ENCODE measurements at places on chromosomes 5 and 9.

- no peak for DNase-seq
These were observed 33.9 kb downstream of the GNAQ start for GRCh38 chr9:77997611-77998284.

GRCh38 chr5:173318330-173318729 is 9.9 kb downstream of the STC2 start:
- no peak for DNase-seq

DNA sequence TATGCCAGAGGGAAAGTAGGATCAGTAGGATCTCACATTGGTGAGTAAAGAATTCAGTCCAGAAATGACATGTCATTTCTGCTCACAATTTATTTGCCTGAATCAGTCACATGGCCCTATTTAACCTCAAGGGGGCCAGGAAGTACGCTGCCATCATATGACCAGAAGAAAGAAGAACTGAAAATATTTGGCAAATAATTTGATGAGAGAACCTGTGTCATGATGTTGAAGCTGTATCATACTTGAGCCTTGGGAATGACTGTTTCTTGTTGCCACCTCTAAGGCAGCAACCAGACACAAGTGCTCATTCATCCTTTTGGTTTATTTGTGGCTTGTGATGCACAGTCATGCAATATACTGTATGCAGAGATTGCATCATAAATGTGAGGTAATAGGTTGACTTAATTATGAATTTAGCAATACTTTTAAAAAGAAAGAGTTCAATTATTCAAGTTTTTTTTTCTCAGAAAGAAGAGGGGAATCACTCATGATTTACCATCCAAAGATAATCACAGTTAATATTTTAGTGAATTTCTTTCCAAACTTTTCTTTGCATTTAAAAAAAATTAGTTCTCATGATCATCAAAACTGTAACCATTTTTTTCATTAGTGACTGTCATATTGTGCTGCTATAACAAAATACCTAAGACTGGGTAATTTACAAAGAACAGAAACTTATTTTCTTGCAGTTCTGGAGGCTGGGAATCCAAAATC is 8.2 kb upstream of the ZFYVE16 start:
- no peak for DNase-seq

DNA sequence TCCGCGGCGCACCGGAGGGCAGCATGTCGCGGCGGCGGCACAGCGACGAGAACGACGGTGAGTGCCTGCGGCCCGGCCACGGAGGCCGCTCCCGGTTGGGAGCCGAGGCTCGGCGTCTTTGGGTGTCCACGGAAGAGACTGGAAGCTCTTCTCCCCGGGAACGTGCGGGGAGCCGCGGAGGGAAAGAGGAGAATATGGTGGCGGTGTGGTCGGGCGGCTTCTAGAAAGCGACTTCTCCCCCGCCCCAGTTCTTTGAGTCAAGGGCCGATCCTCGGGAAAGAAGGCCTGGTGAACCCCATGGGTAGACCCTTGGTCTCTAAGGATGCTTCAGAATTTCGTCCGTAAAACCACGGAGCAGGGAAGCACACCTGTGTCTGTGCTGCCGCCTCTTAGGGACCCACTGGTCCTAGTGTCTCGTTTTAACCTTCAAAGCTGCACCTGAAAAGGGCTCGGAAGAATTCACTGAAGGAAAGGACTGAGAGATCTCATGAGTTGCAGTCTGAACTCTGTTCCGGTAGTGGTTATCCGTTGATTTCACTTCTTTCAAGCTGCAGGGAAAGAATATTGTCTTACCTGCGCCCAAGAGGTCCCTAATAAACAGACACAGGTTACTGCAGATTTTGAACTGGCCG is 354 bp downstream of the NCBP1 start:
- DNase-seq, result no peak

DNA sequence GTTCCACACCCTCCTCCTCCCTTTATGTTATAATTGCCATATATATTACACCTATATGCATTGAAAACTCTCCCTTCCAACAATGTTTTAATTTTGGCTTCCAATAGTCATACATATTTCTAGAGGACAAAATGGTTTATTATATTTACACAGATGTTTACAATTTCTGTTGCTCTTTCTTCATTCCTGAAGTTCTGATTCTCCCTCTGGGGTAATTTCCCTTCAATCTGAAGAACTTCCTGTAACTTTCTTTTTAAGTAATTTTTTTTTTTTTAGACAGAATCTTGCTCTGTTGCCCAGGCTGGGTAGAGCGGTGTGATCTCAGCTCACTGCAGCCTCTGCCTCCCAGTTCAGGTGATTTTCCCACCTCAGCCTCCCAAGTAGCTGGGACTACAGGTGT is 173.0 kb upstream of the MAP1B start:
- DNase-seq, result no peak

GRCh38 chr5:144774197-144774596 is 603.5 kb downstream of the KCTD16 start:
- DNase-seq, result no peak

DNA sequence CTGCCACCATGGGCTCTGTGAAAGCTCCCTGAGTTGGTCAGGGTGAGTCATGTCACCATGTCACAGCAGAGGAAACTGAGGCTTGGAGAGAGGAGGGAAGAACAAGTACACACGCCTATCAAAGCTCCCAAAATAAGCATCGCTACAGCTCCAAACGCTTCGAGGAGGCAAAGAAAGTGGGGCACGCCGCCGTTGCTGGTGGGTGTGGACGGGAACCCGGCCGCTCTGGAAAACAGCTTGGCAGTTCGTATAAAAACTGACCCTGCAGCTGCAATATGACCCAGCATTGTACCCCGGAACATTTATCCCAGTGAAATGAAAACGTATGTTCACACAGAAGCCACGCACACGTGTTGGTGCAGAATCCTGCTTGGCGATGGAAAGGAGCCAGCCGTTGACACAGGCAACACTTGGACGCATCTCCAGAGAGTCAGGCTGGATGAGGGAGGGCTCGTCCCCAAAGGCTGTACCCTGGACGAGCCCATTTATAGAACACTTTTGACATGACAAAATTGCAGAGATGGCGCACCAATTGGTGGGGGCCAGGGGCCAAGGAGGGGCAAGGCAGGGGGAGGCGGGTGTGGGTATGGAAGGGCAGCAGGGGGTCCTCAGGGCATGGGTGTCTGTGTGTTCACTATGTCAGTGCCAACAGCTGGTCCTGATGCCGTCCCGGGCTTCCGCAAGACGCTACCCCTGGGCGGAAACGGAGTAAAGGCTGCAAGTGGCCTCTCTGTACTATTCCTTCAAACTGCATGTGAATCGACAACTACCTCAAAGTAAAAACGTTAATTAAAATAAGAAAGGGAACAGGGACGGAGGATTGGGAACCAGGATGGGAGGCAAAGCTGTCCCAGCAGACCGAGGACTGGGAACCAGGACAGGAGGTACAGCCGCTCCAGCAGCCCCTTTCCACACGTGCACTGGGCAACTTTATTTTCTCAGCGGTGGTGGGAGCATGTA is 173.0 kb downstream of the OLFM1 start:
- no peak for DNase-seq

DNA sequence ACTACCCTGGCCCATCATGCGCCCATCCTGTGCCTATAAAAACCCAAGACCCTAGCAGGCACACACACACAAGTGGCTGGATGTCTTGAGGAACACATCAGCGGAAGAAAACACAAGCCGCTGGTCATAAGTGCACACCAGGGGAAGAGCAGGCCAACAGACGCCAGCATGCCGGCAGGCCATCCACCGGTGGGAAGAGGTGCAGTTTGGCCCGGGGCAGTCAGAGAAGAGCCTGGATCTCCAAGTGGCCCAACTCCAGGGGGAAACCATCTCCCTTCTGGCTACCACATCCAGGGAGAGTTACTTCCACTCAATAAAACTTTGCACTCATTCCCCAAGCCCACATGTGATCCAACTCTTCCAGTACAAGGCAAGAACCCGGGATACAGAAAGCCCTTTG is 2001.3 kb upstream of the NUDT12 start:
- no peak for DNase-seq

DNA sequence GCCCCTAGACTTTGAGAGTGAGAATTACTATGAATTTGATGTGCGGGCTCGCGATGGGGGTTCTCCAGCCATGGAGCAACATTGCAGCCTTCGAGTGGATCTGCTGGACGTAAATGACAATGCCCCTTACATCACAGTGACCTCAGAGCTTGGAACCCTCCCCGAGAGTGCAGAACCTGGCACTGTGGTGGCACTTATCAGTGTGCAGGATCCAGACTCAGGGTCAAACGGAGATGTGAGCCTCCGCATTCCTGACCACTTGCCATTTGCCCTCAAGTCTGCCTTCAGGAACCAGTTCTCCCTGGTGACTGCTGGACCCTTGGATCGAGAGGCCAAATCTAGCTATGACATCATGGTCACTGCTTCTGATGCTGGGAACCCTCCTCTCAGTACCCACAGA is 1.3 kb downstream of the PCDHGC4 start:
- DNase-seq, result no peak

DNA sequence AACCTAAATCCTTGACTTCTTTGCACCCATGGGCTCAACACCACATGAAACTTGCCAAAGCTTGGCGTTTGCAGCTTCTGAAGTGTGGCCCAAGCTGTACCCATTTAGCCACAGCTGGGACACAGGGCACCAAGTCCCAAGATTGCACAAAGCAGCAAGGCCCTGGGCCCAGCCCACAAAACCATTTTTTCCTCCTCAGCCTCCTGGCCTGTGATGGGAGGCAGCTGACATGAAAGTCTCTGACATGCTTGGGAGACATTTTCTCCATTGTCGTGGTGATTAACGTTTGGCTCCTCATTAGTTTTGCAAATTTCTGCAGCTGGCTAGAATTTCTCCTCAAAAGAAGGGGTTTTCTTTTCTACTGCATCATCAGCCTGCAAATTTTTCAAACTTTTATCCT is 32.0 kb downstream of the ACTL7B start:
- DNase-seq, result no peak

DNA sequence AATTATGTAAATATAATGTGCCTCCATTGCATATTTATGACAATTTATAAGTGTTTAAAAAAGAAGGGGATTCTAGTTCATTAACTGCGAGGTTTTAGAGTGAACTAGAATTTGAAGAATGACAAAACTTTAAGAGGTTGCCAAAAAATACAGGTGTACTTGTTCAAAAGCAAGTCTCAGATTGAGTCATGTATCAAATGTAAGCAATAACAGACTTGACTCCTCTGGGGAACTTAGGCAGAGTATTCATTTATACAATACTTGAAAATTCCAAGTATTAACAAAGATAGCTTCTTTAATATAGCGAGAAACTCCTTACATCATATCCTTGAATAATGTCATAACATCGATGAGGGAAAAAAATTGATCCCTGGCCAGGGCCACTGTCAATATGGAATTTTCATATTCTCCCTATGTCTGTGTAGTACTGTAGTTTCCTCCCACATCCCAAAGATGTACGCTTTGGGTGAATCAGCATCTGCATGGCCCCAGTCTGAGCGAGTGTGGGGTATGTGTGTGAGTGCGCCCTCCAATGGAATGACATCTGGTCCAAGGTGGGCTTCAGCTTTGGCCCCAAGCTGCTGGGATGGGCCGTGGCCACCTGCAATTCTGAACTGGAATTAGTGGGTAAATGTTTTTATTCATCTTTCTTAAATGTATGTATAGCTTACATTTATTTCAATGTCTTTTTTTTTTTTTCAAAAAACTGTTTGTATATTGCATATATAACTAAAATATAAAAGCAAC is 70.1 kb downstream of the RIC1 start:
- DNase-seq, result no peak

DNA sequence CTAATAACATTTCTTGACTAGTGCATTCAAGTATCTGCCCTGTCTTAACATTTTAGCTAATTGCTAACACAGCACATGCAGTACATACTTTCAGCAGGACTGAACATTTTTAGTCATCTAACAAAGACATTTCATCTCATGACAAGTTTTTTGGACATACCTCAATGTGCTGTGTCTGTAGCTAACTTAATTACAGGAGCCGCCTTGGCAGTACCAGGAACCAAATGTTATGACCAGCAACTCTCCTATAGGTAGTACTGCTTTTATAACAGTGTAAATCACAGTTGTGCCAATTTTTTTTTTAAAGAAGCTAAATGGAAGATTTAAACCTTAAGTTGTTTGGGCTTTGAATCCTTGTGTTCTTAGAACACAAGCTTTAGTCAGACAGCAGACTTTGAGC is 99.4 kb upstream of the SAP30L start:
- DNase-seq, result no peak

GRCh38 chr9:136853596-136854112 is 1.5 kb downstream of the MAMDC4 start:
- DNase-seq, result no peak

- no peak for DNase-seq
These were observed 4.8 kb downstream of the N4BP3 start for GRCh38 chr5:178117923-178118701.

DNA sequence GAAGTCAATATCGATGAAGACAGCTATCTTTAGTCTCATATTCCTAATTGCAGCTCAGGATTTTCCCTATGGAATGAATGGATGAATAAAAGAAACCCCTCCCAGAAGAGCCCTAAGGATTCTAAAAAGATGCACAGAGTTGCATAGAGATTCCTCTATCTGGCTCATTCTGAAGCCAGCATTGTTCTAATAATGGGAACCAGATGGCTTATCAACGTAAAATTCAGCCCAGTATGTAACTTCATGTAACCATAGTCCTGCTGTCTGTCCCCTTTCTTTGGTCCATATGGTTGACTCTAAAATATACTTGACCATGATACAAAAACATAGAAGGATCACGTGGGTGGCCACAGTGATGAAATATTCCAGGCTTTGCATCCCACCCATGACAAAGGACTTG is 508.6 kb downstream of the RASEF start:
- no peak for DNase-seq

GRCh38 chr5:160500786-160501779 is 79.4 kb downstream of the PTTG1 start:
- DNase-seq, result no peak

DNA sequence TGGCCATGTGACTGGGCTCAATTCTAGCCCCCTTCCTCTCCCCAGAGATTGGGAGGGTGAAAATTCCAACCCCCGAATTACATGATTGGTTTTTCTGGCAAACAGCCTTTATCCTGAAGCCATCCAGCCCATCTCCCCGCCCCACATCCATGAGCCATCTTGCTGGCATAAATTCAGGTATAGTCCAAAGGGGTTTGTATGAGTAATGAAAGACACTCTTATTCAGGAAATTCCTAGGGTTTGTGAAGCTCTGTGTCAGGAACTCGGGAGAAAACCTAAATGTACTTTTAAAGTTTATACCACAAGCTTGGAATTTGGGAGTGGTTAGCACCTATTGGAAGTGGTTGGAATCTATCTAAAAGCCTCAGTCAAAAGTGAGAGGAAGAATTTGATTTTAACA is 80.6 kb upstream of the SIMC1 start:
- no peak for DNase-seq

GRCh38 chr9:1238407-1238806 is 188.2 kb downstream of the DMRT2 start:
- no peak for DNase-seq

GRCh38 chr5:128271859-128272464 is 188.4 kb downstream of the SLC12A2 start:
- no peak for DNase-seq

Data from NCI-H1105 treated with DMSO at 0.1 percent for 48 hours (cell line).